AG20443 (cell line): ENCODE measurements at places on chromosomes 6 and 20.

DNA sequence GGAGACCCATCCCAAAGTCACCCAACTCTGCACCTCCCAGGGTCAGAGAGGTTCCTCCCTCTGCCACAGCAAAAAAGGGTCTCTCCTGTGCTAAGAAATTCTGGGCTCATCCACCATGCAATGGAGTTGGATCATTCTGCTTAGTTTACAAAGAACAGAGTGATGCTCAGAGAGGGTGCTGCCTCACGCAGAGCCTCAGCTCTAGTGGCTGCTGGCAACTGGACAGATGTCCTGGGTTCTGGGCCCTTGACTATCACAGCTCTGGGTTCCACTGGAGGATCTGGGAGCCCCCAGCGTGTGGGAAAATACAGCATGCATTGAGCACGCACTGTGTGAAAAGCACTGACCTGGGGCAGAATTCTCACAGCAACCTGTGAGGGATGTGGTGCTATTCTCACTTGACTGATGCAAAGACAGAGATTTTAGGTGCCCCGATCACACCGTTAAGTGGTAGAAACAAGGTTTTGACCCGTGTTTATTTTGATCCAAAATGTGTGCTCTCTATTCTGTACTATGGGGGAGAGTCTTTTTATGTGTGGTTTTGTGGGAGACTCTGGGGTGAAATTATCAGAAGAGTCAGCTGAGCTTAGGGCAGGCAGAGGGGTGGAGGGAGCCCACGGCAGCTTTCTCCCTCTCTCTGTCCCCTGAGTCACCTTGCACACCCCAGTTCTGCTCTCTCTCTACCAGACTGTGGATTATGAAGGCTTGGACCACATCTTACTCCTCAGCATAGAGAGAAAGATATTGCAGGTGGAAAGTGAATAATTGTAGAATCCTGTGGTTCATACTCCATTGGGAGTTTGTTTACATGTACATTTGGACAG, 19.9 kb downstream of the TREML4 start:
- DNase-seq: no peak

GRCh38 chr6:118377711-118378414, 170.2 kb upstream of the PLN start:
- DNase-seq: no peak

- peak; percentile 56 for DNase-seq
Measured at GRCh38 chr6:25968769-25969168, 6.2 kb downstream of the TRIM38 start.

GRCh38 chr20:54643761-54644160, 168.4 kb downstream of the DOK5 start:
- peak; percentile 68 for DNase-seq

- DNase-seq: no peak
Measured at GRCh38 chr6:29851190-29851589, 23.6 kb downstream of the HLA-G start.

DNA sequence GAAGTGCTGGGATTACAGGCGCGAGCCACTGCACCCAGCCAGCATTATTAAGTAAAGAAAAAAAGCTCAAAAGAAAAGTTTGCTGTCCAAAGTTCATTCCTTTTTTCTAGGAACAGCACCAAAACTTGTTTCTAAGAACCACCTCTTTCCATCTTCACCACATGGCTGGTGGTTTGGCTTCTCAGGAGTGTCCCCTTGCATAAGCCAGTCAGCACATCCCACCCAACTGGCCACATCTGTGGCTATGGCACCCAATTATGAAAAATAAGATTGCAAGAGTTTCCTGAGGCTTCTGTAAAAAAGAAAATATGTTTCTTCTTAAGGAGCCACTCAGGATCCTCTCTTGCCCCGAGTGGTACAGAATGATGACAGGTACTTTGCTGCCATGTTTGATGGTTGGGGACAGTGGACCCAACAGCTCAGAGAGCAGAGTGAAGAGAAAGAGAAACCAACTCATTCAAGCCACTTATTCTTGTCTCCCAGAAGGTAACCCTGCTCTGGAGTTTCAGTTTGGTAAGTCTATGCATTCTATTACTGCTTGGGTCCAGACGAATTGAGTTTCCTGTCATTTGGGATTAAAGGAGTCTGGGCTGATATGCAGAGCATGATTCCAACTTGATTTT, 65.3 kb downstream of the PSMB1 start:
- no peak for DNase-seq

GRCh38 chr6:158388727-158389126, 76.5 kb downstream of the TULP4 start:
- no peak for DNase-seq

DNA sequence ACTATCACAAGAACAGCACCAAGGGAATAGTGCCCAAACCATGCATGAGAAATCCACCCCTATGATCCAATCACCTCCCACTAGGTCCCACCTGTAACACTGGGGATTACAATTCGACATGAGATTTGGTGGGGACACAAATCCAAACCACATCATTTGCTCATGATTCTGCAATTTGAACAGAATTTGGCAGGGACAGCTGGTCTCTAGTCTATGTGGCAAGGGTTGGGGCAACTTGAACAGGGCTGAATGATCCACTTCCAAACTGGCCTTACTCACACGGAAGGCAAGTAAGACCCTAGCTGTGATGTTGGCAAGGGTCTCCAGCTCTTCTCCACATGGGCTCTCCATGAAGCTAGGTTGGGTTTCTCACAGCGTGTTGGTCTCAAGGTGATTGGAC, 10.1 kb upstream of the FKBP5 start:
- no peak for DNase-seq
